ENCODE measurements at places on chromosomes 16 and 17. TPM values are rescaled to one million over a fixed set of nuclear protein-coding genes. Genes with fewer than 3 reads are reported as not detected.

ARL17A gene
- 38.3 TPM for total RNA-seq

C17orf58 gene
- total RNA-seq: 0.55 TPM

TMIGD1 gene
- total RNA-seq: not detected

WSCD1 gene
- 0.15 TPM for total RNA-seq

CYBA gene
- 383 TPM for total RNA-seq

DNA sequence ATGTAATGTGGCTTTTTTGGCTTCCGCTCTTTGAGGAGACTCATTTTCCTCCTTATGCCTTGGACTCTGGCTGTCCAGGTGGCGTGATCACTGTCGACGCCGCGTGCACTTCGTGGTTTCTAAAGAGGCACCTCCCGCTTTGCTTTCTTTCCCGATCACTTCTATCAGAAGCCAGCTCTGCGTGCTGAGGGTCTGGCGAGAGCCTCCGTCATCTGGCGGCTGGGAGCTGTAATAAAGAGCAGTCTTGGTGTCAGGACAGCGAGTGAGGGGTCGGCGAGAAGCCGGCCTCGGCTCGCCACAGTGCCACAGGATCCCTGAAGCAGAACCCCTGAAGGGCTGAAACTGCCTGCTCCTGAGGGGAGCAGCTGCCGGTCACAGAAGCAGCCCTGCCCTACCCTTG, 7.4 kb downstream of the ZNF750 start:
- H3K4me3 ChIP-seq: no peak overlapping the region
- no peak for DNase-seq
- H3K36me3 ChIP-seq: peaks cover 9% of the 10 kb centered on the region
- no peak overlapping the region for H3K27ac ChIP-seq
- peaks cover 2% of the 10 kb centered on the region for H3K4me1 ChIP-seq
- H3K27me3 ChIP-seq: no peaks in the 10 kb centered on the region

- H3K36me3 ChIP-seq: no peaks in the 10 kb centered on the region
- peak overlapping the region; percentile 95 for H3K27ac ChIP-seq
- no peaks in the 10 kb centered on the region for H3K27me3 ChIP-seq
- H3K4me3 ChIP-seq: peak overlapping the region; percentile 83
Measured at GRCh38 chr17:75996665-75997590, 3.7 kb upstream of the CDK3 start.

- H3K4me3 ChIP-seq: no peak overlapping the region
- no peak for DNase-seq
- no peaks in the 10 kb centered on the region for H3K4me1 ChIP-seq
- peaks cover 5% of the 10 kb centered on the region for H3K27me3 ChIP-seq
Measured at GRCh38 chr16:85281181-85281580, 168.9 kb upstream of the CIBAR2 start.

- no peak overlapping the region for H3K27ac ChIP-seq
- H3K4me1 ChIP-seq: peaks cover 6% of the 10 kb centered on the region
- H3K27me3 ChIP-seq: no peaks in the 10 kb centered on the region
- no peak overlapping the region for H3K4me3 ChIP-seq
- no peak for DNase-seq
Measured at GRCh38 chr17:29697371-29697770, 74.7 kb upstream of the CORO6 start.

DNA sequence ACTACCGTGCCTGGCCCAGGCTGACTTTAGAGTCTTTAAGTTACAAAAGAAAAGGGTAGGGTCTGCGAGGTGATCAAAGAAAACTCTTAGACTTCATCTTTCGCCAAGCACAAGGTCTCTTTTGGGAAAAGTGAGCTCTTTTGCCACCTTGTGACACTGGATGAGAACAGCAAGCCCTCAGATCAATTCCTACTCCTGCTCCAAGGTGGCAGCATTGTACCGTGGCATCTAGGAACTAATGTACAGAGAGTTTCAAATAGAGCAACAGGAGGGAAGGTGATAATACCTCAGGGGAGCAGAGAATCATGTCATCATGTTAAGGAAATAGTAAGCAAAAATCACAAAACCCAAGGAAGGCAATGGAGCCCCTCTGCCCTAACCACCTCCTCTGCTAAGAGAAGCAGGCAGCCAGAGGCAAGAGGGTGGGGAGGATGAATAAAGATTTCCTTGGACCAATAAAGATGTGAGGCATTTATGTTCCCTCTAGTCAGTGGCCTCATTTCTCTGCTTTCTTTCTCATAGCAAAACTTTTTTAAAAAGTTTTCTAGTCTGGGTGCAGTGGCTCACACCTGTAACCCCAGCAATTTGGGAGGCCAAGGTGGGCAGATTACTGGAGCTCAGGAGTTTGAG, 2.1 kb upstream of the C17orf78 start:
- peaks cover 5% of the 10 kb centered on the region for H3K4me1 ChIP-seq
- no peaks in the 10 kb centered on the region for H3K36me3 ChIP-seq
- peak overlapping the region; percentile 9 for H3K4me3 ChIP-seq
- H3K27ac ChIP-seq: no peak overlapping the region

GRCh38 chr17:14775731-14776492, 475.0 kb downstream of the HS3ST3B1 start:
- no peaks in the 10 kb centered on the region for H3K4me1 ChIP-seq
- H3K27ac ChIP-seq: no peak overlapping the region
- H3K27me3 ChIP-seq: peaks cover 70% of the 10 kb centered on the region
- no peak overlapping the region for H3K4me3 ChIP-seq
- no peaks in the 10 kb centered on the region for H3K36me3 ChIP-seq

C16orf96 gene
- total RNA-seq: 0.08 TPM

DNA sequence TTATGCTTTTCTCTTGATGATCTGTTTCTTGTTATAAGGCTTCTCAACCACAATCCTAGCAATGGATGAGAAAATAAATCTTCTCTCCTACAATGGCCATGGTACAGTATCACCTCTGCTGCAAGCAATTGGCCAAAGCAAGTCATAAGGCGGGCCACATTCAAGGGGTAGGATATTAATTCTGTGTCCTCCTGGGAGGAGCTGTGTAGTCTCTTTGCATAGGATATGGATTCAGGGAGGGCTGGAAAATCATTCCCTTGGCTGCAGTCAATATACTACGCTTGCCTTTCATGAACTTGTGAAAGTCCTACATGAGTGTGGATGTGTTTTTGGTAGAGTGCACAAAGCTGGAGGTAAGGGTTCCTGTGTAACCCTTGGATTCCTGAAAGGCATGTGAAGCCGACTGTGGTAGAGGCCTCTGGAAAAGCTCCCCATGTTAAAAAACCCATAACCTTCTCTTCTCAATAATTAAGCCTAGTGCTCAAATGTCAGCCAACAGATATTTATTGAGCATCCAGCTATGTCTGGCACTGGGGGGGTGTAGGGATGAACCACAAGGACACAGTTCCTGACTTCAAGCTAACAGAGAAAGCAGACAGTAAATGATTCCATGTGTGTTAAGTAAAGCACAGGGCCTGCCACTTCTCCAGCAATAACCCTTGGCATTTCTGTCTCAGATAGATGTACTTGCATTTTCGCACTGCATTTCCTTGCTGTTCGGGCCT, 147.6 kb upstream of the HS3ST3A1 start:
- DNase-seq: no peak
- peaks cover 2% of the 10 kb centered on the region for H3K4me1 ChIP-seq
- no peaks in the 10 kb centered on the region for H3K36me3 ChIP-seq
- no peak overlapping the region for H3K4me3 ChIP-seq

DNA sequence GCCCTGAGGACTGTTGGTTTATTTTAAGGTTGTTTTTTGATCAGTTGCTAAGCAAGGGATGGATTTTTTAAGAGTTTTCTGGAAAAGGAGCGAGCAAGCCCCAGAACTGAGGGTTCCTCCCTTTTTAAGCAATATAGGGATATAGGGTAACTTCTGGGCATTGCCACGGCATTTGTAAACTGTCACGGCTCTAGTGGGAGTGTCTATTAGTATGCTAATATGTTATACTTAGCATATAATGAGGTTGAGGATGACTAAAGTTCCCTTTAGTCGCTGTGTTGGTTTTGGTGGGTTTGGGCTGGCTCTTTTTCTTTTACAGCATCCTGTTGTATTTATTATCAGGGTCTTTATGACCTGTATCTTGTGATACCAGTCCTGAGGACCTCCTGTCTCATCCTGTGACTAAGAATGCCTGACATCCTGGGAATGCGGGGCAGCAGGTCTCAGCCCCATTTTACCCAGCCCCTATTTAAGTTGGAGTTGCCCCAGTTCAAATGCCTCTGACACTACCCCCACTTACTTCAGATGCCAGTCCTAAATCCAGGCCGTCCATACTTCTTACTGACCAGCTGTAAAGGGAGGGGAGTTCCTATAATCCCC, 59.4 kb downstream of the MFSD11 start:
- peaks cover 2% of the 10 kb centered on the region for H3K36me3 ChIP-seq
- H3K4me1 ChIP-seq: peaks cover 7% of the 10 kb centered on the region
- no peak overlapping the region for H3K4me3 ChIP-seq
- no peak for DNase-seq
- H3K27ac ChIP-seq: no peak overlapping the region
- no peaks in the 10 kb centered on the region for H3K27me3 ChIP-seq

GRCh38 chr17:59373882-59374495, 42.5 kb downstream of the YPEL2 start:
- no peak for DNase-seq
- H3K27ac ChIP-seq: peak overlapping the region; percentile 86

GRCh38 chr16:60107871-60108270, 1373.8 kb upstream of the GOT2 start:
- H3K4me1 ChIP-seq: no peaks in the 10 kb centered on the region
- H3K27me3 ChIP-seq: no peaks in the 10 kb centered on the region
- no peak overlapping the region for H3K4me3 ChIP-seq
- H3K27ac ChIP-seq: no peak overlapping the region
- no peaks in the 10 kb centered on the region for H3K36me3 ChIP-seq
- no peak for DNase-seq

- H3K4me3 ChIP-seq: no peak overlapping the region
- DNase-seq: no peak
- H3K27me3 ChIP-seq: peaks cover 47% of the 10 kb centered on the region
- H3K36me3 ChIP-seq: no peaks in the 10 kb centered on the region
- peaks cover 4% of the 10 kb centered on the region for H3K4me1 ChIP-seq
Measured at GRCh38 chr17:74417178-74418045, 14.5 kb upstream of the GPRC5C start.

DNA sequence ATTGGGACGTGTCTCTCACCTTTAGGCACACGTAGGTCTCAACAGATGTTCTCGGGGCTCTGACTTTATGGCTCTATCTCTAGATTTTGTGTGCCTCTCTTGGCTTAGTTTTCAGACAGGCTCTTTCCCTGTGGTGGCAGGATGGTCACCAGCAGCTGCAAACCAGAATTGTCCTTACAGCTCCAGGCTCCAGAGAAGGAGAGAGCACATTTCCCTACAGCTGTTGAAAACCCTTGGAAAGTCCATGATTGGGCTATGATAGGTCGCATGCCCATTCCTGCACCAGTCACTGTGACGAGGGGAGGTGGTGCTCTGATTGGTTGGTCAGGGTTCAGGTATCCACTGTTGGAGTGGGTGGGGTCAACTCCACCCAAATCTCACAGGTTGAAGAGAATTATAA, 41.5 kb downstream of the SHISA9 start:
- H3K4me3 ChIP-seq: no peak overlapping the region
- H3K36me3 ChIP-seq: no peaks in the 10 kb centered on the region
- no peak for DNase-seq
- H3K27me3 ChIP-seq: no peaks in the 10 kb centered on the region

CUEDC1 gene
- 0.21 TPM for total RNA-seq

EFNB3 gene
- total RNA-seq: not detected

DNA sequence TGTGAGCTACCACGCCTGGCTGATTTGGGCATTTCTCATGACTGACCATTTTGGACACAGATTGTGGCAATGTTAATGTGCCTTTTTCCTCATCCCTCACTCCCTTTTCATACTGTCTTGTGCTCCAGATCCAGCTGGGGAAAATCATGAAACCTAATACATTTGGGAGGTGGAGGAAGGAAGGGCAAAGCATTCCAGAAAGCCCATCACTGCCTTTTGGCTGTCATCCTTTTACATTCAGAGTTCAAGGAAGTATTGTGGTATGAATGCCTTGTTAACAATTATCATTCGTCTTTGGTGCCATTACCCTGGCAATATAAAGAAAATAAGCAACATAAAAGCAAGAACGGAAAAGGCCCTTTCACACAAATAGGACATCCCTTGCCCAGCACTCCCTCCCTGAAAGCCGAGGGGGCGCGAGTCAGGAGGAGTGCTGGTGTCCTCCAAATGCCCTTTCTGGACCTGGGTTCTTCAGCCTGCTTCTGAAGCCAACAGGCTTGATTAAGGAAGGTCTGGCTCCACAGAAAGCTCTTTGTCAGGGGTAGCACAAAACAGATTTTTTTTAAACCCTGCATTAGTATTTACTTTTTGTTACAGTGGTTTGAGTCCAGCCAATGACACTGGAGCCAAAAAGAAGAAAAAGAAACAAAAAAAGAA, 20.1 kb downstream of the NMT1 start:
- H3K4me1 ChIP-seq: peaks cover 11% of the 10 kb centered on the region
- DNase-seq: no peak
- no peak overlapping the region for H3K4me3 ChIP-seq
- H3K27ac ChIP-seq: peak overlapping the region; percentile 60

CMTM2 gene
- total RNA-seq: 0.70 TPM

DNA sequence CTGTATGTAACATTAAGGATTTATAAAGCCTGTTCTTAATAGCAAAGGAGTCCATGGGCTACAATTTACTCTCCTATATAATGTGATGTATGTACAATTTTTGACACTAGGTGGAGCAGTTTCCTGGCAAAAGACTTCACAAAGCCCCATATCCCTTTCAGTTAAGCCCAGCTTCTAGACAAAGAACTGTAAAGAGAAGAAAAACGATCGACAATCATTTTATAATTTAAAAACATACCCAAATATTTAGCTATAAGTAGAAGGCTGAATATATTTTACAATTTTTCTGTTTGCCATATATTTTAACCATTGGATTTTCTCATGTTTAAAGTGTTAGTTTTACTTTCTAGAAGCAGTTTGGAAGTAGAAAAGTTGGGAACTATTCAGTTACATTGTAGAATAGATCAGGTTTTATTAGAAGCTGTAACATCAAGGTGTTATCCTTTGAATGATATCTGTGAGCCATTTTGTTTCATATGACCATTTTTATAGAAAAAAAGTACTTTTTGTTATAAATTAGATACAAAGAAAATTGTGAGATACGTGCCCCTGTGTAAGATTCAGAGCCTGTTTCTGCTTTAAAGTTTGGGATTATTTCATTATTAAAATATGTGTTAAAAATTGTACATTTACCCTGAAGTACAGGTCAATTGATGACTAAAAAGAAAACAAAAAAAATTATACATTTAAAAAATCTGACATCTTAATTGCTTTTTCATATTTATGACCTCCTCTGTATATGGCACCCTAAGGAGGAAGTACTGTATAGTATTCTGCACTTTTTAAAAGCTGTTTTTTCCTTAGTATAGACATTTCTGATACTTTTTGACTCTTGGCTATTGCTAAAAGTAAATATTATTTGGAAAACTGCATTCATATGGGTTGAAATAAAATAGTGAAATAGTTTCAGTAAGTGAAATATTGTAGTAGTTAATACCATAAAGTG, 46.3 kb downstream of the VMP1 start:
- no peak for DNase-seq
- peak overlapping the region; percentile 87 for H3K27ac ChIP-seq
- H3K36me3 ChIP-seq: no peaks in the 10 kb centered on the region
- H3K27me3 ChIP-seq: no peaks in the 10 kb centered on the region
- H3K4me3 ChIP-seq: peak overlapping the region; percentile 66
- H3K4me1 ChIP-seq: peaks cover 20% of the 10 kb centered on the region

- DNase-seq: no peak
- H3K36me3 ChIP-seq: peaks cover 10% of the 10 kb centered on the region
- no peak overlapping the region for H3K4me3 ChIP-seq
- H3K27ac ChIP-seq: no peak overlapping the region
- H3K27me3 ChIP-seq: no peaks in the 10 kb centered on the region
Measured at GRCh38 chr16:80612461-80613017, 71.7 kb downstream of the DYNLRB2 start.

TBC1D3G gene
- total RNA-seq: not detected

LGALS9C gene
- not detected for total RNA-seq

ATP1B2 gene
- 0.15 TPM for total RNA-seq
